ENCODE measurements at places on chromosomes 16 and 17.

DNA sequence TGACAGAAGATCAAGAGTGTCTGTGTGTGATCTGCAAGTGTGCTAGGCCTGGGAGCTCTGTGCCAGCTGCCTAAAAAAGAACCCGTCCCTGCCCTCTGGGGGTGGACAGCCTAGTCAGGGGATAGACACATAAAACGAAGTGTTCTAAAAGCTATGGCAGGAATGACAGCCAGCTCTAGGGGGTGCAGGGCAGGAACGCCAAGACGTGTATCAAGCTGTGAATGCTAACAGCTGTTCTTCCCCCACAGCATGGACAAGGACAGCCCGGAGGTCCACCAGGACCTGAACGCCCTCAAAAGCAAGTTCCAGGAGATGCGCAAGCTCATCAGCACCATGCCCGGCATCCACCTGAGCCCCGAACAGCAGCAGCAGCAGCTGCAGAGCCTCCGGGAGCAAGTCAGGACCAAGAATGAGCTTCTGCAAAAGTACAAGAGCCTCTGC lies 5.1 kb downstream of the RASD1 start:
- no peak for DNase-seq

DNA sequence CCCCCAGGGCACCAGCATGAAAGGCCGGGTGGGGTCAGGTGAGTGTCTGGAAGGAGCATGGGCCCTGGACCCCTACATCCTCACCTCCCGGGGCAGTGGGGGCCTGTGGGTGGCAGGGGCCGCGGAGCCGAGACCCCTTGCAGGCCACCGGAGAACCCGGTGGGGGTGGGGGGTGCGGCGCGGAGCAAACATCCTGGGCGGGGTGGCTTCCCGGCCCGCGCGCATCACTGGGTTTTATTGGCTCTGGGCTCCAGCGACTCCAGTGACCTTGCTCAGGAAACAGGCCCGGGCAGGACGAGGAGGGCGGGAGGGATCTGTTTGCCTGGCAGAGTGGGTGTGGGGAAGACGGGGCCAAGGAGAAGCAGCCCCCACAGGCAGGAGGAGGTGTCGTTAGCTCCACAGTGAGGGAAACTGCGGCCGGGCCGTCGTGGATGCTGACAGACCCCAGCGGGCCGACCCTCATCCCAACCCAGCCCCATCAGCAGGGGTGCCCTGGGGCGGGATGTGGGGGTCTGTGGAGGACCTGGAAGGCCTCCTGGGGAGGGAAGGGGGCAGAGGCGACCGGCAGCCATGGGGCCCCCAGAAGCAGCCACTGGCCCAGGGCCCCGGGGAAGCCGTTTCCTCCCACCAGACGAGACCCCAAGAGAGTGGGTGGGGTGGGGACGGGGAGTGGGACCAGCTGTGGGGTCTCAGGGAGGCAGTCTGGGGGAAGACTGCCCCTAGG lies 10.6 kb downstream of the SSTR5 start:
- no peak for DNase-seq

DNA sequence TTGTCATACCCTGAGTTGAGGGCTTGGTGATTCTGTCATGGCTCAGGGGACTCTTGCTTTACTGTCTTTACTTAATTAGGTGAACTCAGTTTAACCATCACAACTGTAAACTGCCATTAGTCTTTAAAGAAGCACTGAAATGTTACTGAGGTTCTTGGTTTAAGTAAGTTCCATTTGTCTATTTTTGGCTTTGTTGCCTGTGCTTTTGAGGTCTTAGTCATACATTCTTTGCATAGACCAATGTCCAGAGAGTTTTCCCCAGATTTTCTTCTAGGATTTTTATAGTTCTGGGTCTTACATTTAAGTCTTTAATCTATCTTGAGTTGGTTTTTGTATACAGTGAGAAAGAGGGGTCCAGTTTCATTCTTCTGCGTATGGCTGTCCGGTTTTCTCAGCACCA lies 137.5 kb downstream of the SOCS1 start:
- no peak for DNase-seq

GRCh38 chr16:82093666-82094300 lies 58.7 kb downstream of the HSD17B2 start:
- DNase-seq = no peak

DNA sequence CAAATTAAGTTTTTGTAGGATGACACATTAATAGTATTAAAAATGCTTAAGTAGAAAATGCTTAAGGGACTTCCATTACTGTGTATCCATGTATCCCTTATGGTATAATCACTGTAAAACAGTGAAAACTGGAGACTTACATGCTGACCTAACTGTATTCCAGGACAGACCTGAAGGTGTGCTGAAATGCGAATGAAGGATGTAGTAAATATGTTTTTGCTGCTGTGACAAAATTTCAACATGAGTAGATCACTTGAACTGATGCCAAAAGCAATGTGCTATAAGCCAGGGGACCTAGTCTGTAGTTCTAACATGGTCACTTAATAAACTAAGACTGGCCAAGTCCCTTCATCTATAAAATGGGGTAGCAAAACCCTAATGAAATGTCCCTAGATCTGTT lies 142.0 kb upstream of the CORO6 start:
- DNase-seq = no peak

- no peak for DNase-seq
These were observed 123.0 kb upstream of the ASIC2 start for GRCh38 chr17:33416131-33416530.

- no peak for DNase-seq
These were observed 14.2 kb downstream of the ERI2 start for GRCh38 chr16:20791923-20792612.

DNA sequence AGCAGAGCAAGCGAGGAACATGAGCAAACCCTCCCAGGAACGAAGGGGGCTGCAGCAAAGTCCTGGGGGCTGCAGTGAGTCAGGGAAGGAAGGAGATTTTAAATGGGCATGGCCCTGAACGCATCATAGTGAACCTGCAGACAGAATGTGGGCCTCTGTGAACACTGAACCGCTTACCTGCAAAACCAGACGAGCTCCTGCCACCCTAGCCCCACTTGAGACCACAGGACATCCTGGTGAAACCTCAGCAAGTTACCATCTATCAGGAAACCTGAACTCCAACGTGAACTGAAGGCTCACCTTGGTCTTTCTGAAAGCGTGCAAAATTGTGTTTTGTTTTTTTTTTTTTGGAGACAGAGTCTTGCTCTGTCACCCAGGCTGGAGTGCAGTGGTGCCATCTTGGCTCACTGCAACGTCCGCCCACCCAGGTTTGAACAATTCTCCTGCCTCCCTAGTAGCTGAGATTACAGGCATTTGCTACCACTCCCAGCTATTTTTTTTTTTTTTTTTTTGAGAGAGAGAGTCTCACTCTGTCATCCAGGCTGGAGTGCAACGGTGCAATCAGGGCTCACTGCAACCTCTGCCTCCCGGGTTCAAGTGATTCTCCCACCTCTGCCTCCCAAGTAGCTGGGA lies 30.8 kb downstream of the FANCA start:
- no peak for DNase-seq

GRCh38 chr16:78176435-78176834 lies 77.0 kb downstream of the WWOX start:
- DNase-seq = no peak

DNA sequence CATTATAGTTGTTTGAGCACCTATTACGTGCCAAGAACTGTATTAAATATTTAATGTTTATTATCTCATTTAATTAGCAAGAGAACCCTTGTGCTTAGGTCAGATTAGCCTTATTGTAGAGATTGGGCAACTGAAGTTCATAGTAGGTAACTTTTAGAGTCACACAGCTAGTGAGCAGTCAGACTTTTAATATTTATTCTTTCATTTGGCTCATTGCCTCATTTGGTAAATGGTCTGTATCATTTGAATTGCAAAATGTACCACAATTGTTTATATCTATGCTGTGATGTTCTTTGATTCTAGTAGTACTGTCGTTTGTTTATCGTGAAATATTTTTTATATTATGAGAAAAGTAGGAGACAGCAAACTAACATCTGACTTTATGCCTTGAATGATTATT lies 7.6 kb downstream of the CLTC start:
- no peak for DNase-seq

GRCh38 chr16:10033556-10033955 lies 148.7 kb downstream of the GRIN2A start:
- DNase-seq = no peak

GRCh38 chr16:50705436-50706110 lies 12.2 kb downstream of the NOD2 start:
- DNase-seq = no peak

DNA sequence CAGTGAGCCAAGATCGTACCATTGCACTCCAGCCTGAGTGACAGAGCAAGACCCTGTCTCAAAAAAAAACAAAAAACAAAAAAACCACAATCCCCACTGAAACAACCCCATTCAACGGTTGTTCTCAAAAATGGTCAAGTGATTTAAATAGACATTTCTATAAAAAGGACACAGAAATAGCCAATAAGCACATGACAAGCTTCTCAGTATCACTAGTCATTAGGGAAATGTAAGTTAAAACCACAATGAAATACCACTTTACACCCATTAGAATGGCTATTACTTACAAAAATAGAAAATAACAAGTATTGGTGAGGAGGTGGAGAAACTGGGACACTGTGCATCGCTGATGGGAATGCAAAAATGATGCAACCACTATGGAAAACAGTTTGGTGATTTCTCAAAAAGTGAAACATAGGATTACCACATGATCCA lies 26.6 kb upstream of the MYLK3 start:
- DNase-seq = no peak

- DNase-seq = peak; percentile 63
These were observed at the start of gene STX8 for GRCh38 chr17:9575381-9576101. STX8 (minus strand) TSS chr17:9575820; CDS start chr17:9575808, 12 bp downstream.

GRCh38 chr17:72977771-72978417 lies 114.6 kb downstream of the SLC39A11 start:
- no peak for DNase-seq

- DNase-seq = no peak
These were observed 25.6 kb downstream of the PIEZO1 start for GRCh38 chr16:88759245-88759975.

DNA sequence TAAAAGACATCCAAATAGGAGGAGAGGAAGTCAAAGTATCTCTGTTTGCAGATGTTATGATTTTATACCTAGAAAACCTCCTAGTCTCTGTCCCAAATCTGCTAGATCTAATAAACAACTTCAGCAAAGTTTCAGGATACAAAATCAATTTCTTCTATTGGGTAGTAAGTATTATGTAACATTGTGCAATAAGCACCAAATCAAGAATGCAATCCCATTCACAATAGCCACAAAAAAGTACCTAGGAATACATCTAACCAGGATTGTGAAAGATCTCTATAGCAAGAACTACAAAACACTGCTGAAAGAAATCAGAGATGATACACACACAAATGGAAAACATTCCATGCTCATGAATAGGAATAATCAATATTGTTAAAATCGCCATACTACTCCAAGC lies 13.0 kb downstream of the NLRP1 start:
- no peak for DNase-seq

DNA sequence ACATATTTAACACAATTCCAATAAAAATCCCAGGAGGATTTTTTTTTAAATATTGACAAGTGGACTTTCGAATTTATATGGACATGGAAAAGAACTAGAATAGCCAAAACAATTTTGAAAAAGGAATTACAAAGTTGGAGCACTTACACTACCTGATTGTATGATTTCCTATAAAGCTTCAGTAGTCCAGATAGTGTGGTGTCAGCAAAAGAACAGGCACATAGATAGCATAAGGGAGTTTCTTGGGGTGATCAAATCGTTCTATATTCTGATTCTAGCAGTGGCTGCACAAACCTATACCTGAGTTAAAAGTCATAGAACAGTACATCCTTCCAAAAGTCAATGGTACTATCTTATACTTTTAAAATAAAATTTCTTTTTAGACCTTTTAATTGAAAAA lies 66.4 kb upstream of the CES5A start:
- DNase-seq = no peak

- no peak for DNase-seq
These were observed 56.1 kb downstream of the TNRC6C start for GRCh38 chr17:78014646-78015045.

DNA sequence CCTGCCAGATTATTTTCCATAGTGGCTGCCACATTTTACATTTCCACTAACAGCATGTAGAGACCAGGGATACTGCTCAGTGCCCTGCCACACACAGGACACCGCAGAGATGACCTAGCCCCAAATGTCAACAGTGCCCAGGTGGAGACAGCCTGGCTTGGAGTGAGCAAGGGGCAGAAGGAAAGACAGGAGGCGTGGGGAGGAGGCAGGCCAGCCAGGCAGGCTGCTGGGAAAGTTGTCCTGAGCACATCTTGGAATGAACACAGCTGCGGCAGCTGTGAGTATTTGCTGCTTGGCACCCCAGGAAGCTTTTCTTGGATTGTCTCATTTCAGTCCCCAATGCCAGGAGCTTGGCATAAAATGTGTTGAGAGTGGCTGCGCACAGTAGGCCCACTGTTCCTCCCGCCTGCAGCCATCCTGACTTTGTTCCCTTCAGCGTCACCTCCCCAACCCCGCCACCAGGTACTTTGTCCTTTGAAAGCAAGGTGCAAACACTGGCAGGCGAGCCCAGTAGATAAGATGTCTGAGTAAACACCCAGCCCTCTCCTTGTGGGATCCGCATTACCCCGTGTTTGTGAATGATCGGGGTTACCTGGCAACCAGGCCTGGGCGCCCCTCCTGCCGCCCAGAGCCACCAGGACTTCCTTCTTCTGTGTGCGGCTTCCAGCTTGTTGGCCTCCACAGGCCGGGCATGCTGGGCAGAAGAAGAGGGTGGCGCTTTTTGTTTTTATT lies 114.0 kb downstream of the CMIP start:
- no peak for DNase-seq

DNA sequence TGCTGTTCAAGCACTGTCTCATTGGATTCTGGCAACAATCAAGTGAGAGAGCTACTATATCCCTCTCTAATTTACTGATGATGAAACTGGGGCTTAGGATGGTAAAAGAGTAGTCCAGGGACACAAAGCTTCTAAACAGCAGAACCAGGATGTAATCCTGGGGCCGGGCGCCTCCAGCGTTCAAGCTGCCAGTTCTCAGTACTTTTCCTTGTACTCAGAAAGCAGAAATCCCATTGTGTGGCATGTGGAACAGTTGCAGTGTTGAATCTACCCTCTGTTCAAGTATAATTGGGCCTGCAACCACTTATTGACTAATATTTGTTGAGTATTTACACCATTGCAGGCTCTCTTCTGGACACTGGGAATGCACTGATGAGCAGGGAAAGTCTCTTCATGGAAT lies 14.5 kb upstream of the CDH13 start:
- DNase-seq = no peak

- no peak for DNase-seq
These were observed 15.2 kb upstream of the SKAP1 start for GRCh38 chr17:48445248-48445620.

DNA sequence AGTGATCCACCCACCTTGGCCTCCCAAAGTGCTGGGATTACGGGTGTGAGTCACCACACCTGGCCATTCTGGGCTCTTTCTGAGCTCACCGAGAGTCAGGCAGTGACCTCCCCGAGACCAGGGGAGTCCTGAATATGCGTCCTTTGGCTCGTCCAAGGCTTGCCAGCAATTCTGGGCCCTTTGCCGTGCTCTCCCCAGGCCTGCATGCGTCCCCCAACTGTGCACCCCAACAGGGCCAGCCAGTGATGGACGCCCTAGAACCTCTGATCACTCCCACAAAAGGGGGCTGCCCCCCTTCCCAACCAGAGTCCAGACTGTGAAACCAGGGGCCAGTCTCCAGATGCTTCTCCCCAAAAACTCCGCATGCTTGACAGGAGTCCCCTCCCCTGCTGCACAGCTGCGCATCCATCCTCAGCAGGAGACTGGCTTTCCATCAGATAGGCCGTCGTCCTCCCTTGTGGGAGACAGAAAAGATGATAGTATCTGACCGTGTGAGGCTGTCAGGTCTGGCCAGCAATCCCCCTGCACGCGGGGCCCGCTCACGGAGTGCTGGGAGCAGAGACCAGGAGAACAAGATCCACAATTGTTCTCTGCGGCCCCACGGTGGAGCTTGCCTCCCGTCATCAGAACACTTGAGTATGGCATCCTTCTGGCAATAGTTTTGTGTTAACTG lies 15.5 kb downstream of the HS3ST6 start:
- DNase-seq = no peak

Measured in GM19239 (cell line).